ENCODE measurements at places on chromosomes 1 and 21.
A peak's percentile ranks its signal among the peaks of the same experiment; 100 is the strongest.

- DNase-seq, result no peak
Observed at GRCh38 chr1:230188826-230189225, 121.8 kb downstream of the GALNT2 start.

DNA sequence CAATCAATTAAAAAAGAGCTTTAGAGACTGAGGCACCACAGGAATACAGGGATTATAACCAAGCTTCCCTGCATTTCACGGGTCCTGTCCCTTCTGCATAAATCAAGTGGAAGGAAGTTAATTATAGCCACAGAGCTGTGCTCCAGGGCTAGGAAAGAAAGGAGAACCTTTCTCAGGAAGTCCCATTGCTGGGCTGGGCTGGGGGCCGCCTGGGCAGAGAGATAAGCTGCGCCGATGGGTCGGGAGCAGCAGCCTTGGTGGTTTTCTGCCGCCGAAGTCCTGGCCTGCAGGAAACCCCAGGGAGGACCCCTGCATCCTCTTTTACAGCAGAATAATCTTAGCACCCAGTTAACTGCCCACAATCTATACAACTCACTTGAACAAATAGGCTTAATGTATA, 12.6 kb upstream of the CD34 start:
- no peak for DNase-seq

DNA sequence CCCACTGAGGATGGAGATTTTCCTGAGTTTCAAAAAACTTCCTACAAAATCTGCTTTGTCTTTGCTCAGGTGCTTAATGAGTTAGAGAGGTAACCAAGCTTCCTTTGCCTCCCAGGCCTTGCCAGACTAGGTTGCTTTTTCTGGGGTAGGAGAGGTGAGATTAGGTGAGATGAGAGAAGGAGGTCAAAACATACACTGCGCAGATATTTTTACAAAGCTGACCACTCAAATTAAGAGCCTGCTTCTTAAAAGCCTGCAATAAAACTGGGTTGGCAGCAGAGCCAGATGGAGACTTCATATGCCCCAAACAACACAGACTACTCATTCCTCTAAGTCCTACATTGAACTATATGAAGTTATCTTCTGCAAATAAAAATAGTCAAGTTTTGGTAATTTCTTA, 352.5 kb downstream of the NUF2 start:
- DNase-seq, result no peak

- DNase-seq, result peak; percentile 51
Observed at GRCh38 chr1:182615468-182616129, 11.4 kb upstream of the RGS16 start.

GRCh38 chr1:183093786-183094298, 70.6 kb downstream of the LAMC1 start:
- DNase-seq, result no peak

DNA sequence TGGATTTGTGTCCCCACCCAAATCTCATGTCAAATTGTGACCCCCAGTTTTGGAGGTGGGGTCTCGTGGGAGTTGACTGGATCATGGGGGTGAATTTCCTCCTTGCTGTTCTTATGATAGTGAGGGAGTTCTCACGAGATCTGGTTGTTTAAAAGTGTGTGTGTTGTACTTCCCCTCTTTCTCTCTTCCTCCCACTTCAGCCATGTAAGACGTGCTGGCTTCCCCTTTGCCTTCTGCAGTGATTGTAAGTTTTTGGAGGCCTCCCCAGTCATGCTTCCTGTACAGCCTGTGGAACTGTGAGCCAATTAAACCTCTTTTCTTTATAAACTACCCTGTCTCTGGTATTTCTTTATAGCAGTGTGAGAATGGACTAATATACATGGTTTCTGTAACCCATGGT, 64.6 kb downstream of the RHOU start:
- DNase-seq, result no peak

- DNase-seq, result no peak
Observed at GRCh38 chr1:24317081-24317480, 2.1 kb upstream of the GRHL3 start.

GRCh38 chr1:71738256-71738655, 544.1 kb downstream of the NEGR1 start:
- no peak for DNase-seq

GRCh38 chr1:86370601-86371022, 25.5 kb downstream of the ODF2L start:
- DNase-seq, result no peak

- DNase-seq, result no peak
Observed at GRCh38 chr1:86277936-86278335, 118.2 kb downstream of the ODF2L start.

GRCh38 chr1:218674280-218674773, 329.2 kb downstream of the TGFB2 start:
- no peak for DNase-seq
